Type B pancreatic cell (in vitro differentiated cells): ENCODE measurements at places on chromosomes 12 and 14.

GRCh38 chr12:83573671-83574070 is 887.0 kb downstream of the TMTC2 start:
- no peak for DNase-seq

- no peak for DNase-seq
These were observed 20.5 kb downstream of the WBP11 start for GRCh38 chr12:14782756-14783155.

DNA sequence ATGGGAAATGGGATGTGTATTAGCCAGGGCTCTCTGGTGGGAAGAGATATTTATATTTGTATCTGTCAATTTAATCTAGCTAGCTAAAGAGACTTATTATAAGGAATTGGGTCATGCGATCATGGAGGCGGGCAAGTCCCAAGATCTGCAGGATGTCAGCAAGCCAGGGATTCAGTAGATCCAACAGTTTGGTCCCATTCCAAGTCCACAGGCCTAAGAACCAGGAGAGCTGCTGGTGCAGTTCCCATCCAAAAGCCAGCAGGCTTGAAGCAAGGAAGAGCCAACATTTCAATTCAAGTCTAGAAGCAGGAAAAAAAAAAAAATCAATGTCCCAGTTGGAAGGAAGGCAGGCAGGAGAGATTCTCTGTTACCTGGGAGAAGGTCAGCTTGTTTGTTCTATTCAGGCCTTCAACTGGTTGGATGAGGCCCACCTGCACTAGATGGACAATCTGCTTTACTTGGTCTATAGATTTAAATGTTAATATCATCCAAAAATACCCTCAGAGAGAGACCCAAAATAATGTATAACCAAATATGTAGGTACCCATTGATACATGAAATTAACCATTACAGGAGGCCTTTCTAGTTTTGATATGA is 60.7 kb upstream of the BCAT1 start:
- DNase-seq, result no peak

GRCh38 chr14:41699486-41699885 is 92.8 kb downstream of the LRFN5 start:
- no peak for DNase-seq

- no peak for DNase-seq
These were observed 67.1 kb upstream of the TMTC2 start for GRCh38 chr12:82619644-82620043.

GRCh38 chr14:56817396-56817921 is 7.2 kb upstream of the OTX2 start:
- DNase-seq, result no peak

- no peak for DNase-seq
These were observed 104.0 kb upstream of the PLEKHA5 start for GRCh38 chr12:19025582-19025981.

- DNase-seq, result no peak
These were observed 333.9 kb upstream of the LMO3 start for GRCh38 chr12:16939871-16940306.

DNA sequence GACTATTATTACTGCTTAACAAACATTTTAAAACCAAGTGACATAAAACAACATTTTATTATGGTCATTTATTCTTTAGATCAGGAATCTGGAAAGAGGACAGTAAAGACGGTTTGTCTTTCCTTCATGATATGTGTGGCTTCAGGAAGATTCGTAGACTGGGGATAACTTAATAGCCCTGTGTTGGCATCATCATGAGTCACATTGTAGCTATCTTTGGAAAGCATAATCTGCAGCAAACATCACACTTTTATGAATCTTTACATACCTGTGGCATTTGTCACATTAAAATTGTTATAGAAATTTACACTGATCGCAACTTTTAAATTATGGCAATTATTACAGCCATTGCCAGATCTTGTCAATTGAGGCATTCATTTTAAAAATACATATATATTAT is 397.1 kb downstream of the NOVA1 start:
- DNase-seq, result no peak

GRCh38 chr14:50892255-50892654 is 20.4 kb downstream of the ABHD12B start:
- no peak for DNase-seq

GRCh38 chr14:90642244-90642717 is 173.9 kb downstream of the TTC7B start:
- DNase-seq, result no peak

DNA sequence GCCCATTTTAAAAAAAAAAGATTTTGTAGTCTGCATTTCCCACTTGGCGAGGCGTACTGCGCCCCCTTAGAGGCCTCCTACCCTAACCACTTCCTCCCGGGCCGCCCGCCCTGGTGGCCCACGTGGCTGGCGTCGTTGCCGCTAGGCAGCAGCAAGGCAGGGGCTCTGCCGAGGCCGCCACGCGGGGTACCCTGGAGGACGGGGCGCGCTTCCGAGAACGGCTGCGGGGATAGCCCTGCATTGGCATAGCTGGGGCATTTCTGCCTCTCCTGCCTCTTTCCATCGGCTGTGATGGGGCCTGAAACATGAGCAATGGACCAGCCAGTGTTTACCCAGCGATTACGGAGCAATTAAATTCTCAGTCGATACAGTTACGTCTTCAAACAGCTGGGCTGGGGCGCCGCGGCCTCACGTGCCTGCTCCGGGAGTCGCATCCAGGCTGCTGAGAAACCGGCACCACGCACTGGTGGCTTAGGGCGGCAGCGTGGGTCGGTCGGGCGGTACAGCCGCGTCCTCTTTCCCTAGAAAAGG is 38.0 kb downstream of the IQSEC3 start:
- no peak for DNase-seq

DNA sequence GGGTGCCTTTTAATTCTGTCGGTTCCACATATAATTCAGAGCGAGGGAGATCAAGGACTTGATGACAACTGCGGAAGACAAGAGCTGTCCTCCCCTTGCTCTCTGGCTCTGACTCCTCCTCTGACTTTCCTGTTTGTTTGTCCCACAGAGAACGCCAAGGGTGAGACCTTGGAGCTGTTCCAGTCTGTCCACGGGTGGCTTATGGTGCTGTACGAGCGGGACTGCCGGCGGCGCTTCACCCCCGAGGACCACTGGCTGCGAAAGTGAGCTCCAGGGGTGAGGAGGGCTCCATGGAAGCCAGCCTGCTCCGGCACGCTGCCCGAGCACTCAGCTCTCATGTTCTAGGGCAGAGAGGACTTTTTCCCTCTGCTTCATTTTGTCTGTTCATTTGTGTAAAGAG is 32.8 kb downstream of the UBE3B start:
- no peak for DNase-seq

- no peak for DNase-seq
These were observed 163.3 kb downstream of the SSPN start for GRCh38 chr12:26358651-26359050.

DNA sequence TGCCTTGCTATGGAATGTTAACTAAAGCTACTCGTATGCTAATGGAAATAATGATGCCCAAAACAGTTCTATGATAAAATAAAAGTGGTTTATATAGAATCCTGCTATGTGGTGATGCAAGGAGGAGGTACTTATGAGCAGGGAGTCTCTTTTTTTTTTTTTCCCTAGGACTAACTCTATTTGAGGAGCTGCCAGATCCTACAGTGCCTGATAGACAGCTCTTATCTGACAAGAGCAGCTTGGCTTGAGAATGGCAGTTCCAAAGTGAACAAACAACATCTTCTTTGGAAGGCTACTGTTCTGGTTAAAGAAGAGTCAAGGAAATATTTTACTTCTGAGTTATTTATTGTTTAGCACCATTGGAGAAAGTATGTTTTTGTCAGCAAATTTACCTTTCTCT is 10.2 kb upstream of the ACSM4 start:
- no peak for DNase-seq

DNA sequence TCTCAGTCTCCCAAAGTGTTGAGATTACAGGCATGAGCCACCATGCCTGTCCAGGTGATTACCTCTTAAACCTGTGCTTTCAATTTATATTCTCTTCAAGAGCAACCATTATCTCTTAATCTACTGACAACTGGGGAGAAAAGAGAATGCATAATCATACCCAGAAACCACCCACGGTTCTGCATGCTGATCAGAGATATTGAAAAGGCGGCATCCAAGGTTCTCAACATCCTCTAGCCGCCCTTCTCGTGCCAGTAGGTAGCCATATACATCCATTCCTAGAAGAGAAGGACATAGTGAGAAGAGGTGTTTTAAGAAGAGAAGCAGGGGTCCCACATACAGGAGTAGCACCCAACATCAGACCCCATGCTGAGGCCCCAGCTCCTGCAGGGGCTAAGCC is 20.8 kb downstream of the ANAPC7 start:
- DNase-seq, result no peak

DNA sequence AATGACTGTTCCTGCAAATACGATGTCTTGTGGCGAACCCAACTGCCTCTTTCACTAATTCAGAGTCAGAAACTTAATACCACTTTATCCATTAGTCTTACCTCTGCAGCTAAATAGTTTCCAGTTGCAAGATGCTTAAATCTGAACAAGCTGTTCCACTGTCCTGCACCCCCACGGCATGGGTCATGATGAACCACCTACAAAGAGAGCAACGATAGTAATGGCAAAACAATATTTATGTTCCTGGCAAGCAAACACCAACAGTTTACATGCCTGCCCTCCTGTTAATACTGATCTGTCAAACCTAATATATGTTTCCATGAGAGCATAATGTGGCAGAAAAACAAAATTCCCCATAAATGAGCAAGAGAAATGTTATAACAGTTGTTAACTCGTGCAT is 121.9 kb downstream of the ITPR2 start:
- no peak for DNase-seq

DNA sequence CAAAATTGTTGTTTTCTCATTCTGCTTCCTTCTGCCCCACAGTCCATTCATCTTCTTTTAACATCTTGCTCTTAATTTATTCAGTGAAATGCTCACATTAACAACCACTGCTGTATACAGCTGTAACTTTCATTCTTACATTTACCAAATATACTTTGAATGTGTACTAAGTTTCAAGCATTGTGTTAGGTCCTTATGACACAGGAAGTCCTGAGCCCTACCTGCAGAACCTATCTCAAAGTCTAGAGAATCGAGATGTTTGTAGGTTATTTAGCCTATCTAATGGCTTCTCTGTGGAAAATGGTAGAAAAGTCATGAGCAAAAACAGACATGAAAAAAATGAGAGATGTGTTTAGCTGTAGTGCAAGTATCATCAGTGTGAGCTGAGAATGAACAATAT is 117.6 kb upstream of the MGAT4C start:
- DNase-seq, result no peak

DNA sequence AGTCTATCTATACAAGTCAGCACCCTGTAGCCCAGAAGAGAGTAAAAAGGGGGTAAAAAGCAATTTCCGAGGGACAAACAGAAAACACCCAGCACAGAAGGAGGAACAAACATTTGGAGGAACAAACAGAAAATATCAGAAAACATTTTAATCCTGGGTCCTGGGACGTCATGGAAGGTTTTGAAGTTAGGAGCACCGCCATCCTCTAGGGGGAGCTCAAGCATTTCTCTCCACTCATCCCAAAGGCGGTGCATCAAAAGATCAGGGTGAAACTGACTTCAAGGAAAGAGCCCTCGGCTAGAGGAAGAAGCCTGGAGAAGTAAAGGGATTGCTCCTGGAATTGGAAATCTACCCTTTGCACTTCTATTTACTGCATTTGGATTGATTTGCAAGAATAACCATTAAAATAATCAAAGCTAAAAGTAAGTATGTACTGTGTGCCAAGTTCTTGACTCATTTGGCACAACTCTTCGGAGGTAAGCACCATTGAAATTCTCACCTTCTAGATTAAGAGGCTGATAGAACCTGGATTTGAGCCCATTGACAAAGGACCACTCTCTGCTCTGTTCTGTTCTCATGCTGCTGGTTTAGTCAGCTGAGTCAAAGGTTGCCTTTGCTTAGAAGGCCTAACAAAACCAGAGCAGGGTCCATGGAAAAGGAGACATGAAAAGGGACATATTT is 17.2 kb upstream of the POC1B start:
- DNase-seq, result no peak

DNA sequence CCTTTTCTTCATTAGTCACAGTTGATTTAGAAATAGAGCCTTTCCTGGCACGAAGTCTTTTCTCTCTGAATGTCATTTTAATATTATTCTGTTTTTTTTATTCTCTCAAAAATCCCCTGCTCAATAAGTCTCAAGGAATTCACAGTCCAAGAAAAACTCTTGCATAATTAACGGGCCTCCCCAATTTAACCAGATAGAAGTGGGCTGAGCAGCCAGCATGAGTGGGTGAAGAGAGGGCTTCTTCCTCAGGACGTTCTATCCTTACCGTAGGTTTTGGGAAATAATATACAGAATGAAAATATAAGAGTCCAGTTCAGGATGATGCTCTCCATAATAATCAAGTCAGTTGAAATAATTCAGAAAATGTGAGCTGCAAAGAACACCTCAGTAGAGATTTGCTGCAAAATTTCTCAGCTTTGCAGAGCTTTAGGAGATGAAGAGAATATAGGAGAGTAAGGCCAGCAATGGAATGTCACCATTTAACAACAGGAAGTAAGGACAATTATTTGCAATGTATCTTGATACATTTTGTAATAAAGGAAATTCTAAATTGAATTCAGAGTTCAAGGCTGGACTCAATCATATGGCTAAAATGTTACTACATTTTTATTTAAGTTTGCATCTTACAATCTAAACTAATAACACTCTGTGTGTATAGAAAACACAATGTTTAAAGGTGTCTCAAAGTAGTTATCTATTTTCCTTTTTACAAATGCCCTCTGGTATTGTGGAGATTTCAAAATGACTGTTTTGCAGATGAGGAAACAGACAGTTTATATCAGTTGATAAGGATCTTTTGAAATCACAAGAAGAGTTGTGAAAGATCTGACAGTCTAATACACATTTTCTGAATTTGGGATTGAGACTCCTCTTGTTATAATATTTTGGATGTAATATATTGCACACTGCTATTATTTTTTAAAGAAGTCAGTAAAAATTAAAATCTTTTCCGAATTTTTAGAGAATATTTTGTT is 1724.1 kb upstream of the SEL1L start:
- no peak for DNase-seq

GRCh38 chr14:38989922-38990546 is 113.0 kb downstream of the SEC23A start:
- no peak for DNase-seq

- DNase-seq, result no peak
These were observed 151.8 kb upstream of the HMGA2 start for GRCh38 chr12:65672441-65672840.

GRCh38 chr14:61215222-61216020 is 65.7 kb downstream of the TMEM30B start:
- no peak for DNase-seq
